ENCODE measurements at places on chromosomes 13 and 19.

- H3K4me1 ChIP-seq: no peaks in the 10 kb centered on the region
- DNase-seq: peak; percentile 26
- no peak overlapping the region for H3K27ac ChIP-seq
- no peaks in the 10 kb centered on the region for H3K36me3 ChIP-seq
- no peak overlapping the region for H3K4me3 ChIP-seq
Measured at GRCh38 chr19:44712864-44713515, 14.0 kb downstream of the CEACAM16 start.

- peaks cover 53% of the 10 kb centered on the region for H3K36me3 ChIP-seq
- H3K4me3 ChIP-seq: no peak overlapping the region
- peaks cover 7% of the 10 kb centered on the region for H3K4me1 ChIP-seq
- no peaks in the 10 kb centered on the region for H3K27me3 ChIP-seq
Measured at GRCh38 chr19:39839678-39840327, 5.8 kb upstream of the DYRK1B start.

GRCh38 chr19:18969931-18970659 lies 29.1 kb upstream of the HOMER3 start:
- H3K27me3 ChIP-seq: no peaks in the 10 kb centered on the region
- peak overlapping the region; percentile 66 for H3K27ac ChIP-seq
- peaks cover 10% of the 10 kb centered on the region for H3K4me1 ChIP-seq
- H3K4me3 ChIP-seq: no peak overlapping the region

DNA sequence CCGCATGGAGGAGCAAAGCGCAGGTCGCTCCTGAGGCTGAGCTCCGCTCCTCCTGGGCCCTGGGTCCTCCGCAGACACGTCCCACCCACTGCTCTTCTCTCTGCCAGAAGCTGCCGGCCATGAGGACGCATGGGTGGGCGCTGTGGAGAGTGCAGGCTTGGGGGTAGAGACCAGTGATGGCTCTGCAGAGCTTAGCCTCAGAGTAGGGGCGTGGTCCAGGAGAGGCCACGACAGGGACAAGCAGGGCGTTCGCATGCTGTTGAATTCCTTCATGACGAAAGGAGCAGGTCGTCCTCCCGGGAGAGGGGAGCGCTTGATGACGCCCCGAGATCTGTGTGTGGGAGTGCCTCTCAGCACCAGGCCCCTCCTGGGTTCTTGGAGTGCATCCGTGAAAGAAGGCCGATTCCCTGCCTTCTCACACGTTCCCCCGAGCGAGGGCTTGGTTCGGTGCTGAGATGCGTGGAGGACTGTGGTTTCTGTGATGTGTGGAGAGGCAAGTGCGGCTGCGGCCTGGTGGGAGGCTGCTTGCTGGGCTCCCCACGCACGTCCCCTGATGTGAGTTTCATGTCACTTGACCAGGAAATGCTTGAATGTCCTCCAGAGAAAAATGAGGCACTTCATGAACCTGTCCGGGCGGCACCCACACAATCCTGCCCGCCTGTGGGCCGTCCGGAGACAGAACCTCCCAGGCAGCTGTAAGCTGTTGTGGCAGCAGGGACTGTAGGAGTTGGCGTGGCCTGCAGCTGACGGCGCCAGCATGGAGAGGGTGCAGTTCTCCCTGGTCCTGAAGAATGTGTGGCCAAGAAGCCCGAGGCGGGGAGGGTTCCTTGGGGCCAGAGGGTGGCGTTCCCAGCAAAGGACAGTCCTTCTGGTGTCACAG lies 4.5 kb downstream of the SF3A2 start:
- peaks cover 64% of the 10 kb centered on the region for H3K36me3 ChIP-seq
- H3K27me3 ChIP-seq: no peaks in the 10 kb centered on the region

- no peak overlapping the region for H3K27ac ChIP-seq
- DNase-seq: no peak
- no peaks in the 10 kb centered on the region for H3K27me3 ChIP-seq
- H3K4me1 ChIP-seq: no peaks in the 10 kb centered on the region
- no peaks in the 10 kb centered on the region for H3K36me3 ChIP-seq
Measured at GRCh38 chr13:55577082-55577846, 1563.5 kb upstream of the PRR20A start.

GRCh38 chr19:41847351-41848105 lies 2.7 kb downstream of the DMRTC2 start:
- no peak overlapping the region for H3K27ac ChIP-seq
- DNase-seq: no peak
- H3K36me3 ChIP-seq: no peaks in the 10 kb centered on the region
- H3K4me1 ChIP-seq: no peaks in the 10 kb centered on the region
